NCI-H345 (cell line): ENCODE measurements at places on chromosomes 11 and 22.

DNA sequence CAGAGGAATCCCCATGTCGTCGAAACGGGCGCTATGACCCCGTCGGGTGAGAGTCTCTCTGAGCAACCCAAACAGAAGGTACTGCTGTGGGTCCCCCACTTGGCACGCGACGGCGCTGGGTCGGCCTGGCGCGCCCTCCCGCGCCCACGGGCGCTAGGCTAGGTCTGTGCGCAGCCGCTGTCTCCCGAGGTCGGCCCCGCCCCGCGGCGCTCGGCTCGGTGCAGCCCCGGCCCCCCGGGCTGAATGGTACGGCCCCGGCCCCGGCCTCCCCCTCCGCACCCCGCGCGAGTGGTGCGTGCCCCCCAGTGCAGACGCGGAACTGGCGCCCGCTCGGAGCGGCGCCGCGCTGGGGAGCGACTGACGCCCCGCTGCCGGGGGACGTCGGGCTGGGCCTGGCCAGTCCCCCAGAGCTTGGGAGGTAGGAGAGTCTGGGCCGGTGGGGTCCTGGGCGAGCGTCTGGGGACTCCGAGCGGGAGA lies at the start of gene MADD:
TSS of gene MADD (plus strand) at position 305 of the 477 bp plus-strand sequence.
- DNase-seq: peak; percentile 89

- DNase-seq: no peak
Measured at GRCh38 chr22:37427711-37428635, 694 bp upstream of the ELFN2 start.

GRCh38 chr11:95339086-95339901 lies 108.3 kb upstream of the SESN3 start:
- DNase-seq: no peak

DNA sequence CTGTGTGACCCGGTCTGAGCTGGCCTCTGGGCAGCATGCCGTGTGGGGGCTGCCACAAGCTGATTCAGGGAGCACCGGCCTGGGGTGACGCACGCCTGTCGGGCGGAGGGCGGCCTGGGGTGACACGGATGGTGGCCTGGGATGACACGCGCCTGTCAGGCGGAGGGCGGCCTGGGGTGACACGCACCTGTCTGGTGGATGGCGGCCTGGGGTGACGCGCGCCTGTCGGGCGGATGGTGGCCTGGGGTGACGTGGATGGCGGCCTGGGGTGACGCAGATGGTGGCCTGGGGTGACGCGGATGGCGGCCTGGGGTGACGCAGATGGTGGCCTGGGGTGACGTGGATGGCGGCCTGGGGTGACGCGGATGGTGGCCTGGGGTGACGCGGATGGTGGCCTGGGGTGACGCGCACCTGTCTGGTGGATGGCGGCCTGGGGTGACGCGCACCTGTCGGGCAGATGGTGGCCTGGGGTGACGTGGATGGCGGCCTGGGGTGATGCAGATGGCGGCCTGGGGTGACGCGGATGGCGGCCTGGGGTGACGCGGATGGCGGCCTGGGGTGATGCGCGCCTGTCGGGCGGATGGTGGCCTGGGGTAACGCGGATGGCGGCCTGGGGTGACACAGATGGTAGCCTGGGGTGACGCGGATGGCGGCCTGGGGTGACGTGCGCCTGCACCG lies 21.5 kb downstream of the PTDSS2 start:
- DNase-seq: no peak

DNA sequence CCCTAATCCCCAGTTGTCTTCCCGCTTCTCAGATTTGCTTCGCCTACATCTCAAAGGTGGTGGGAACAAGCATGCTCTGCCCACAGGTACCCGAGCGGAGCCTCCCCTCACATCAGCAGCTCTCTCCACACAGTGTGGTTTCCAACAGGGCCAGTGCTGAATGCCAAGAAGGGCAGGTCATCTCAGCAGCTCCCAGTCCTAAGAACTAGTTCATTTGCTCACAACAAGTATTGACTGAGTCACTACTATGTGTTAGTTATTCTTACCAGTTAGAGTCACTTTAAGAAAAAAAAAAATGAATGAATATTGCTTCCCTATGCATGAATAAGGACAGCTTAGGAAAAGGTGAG lies 66.2 kb downstream of the THAP12 start:
- DNase-seq: no peak

GRCh38 chr11:103406357-103406756 lies 297.1 kb downstream of the DYNC2H1 start:
- DNase-seq: no peak

DNA sequence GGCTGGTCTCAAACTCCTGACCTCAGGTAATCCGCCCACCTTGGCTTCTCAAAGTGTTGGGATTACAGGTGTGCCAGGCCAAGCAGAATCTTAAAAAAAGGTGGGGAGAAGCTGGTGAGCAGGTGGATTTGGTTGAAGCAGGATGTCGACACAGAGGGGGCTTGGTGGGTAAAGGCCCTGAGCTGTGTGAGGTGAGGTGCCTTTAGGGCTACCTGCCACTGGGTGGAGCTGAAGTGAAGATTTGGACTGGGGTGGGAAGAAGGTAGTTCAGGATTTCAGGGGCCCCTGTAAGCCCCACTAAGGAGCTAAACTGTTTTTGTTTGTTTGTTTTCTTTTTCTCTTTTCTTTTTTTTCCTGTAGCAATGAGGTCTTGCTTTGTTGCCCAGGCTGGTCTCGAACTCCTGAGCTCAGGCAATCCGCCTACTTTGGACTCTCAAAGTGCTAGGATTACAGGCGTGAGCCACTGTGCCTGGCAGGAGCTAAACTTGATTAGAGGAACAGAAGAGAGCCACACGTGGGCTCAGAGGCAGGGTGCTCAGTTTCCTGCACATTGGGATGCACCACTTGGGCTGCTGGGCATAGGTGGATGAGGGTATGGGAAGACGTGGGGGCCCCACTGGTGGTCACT lies 6.0 kb downstream of the P2RX6 start:
- DNase-seq: no peak

GRCh38 chr11:128653801-128654231 lies 40.1 kb upstream of the FLI1 start:
- no peak for DNase-seq

DNA sequence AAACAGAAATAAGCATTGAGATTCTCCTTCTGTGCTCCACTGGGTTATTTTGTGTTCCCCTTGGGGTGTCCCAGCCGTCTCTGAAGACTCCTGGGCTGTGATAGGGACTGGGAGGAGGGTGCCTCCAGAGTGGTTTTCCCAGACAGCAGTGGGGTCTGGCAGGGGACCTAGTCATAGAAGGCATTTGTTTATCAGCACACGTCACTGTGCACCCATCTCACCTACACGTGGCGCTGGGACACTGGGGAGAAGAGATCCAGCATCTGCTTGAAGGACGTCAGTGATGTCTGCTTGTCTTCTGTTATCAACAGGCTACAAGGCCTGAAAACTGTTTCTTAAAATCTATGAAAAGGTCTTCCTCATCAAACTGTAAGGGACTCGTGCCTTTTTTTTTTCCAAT lies 34.2 kb upstream of the PICK1 start:
- DNase-seq: no peak

GRCh38 chr11:83681031-83681781 lies 395.0 kb upstream of the CCDC90B start:
- peak; percentile 56 for DNase-seq

DNA sequence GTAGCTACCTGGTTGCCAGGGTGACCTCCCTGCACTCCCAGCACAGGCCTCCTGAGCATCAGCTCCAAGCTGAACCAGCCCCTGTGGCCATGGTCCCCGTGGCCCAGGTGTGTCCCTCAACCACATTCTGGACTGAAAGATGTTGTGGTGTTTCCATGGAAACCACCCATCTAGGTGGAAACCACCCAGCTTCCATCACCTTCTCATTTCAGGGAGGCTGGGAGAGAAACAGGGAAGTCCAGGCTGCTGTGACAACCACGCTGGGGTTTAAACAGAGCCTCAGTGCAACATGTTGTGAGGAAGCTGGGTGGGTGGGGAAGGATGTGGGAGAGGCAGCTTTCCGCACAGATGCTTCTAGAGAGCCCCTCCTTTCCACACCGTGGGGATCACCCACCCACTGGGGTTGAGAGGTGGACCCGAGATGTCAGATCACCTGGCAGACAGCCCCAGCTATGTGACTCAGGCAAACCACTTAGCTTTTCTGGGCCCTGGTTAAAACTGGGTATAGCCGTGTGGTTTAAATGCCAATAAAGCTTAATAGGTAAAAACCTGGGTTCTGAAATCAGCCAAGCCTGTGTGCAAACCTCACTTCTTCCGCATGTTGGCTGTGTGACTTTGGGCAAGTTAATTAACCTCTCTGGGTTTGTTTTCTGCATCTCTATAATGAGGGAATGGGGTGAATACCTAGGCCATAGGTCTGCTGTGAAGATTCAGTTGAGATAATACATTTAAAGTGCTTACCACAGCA lies 46.4 kb downstream of the CD82 start:
- DNase-seq: no peak

DNA sequence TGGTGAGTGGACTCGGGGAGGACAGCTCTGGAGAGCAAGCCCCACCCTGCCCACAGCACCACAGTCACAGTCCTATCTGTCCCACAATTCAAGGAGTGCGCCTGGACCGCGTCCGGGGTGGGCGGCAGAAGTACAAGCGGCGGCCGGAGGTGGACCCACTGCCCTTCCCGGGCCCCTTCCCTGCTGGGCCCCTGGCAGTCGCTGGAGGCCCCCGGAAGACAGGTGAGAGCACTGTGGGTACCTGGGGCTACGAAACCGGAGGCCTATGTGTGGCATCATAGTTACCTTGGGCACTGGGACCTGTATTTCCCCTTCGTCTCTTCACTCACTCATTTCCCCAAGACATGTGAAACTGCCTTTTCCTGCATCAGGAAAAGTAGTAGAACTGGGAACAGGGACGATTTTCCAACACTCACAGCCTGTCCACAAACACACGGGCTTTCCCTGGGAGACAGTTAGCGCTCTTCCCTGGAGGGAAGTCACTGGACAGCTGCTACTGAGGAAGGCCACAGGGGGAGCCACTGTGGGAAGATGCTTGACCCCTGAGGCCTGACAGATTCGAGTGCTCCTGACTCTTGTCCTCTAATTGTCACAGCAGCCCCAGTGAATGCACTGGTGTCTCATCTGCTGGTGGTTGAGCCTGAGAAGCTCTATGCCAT lies 3.1 kb downstream of the TRMT112 start:
- DNase-seq: no peak

DNA sequence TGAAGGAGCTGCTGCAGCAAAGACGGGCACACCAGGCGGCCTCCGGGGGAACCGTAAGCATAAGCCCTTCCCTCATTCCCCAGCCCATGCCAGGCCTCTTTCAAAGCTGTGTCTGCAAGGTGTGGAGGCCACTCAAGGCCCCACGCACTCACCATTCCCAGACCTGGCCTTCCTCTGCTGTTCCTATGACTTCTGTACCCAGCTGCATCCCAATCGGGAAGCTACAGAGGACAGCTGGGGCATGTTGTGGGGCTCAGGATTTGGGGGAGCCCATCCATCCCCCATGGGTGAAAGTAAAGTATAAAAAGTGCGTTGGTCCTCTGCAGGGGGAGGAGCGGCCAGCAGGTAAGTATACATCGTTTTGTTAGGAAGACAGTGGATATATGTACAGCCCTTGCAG lies 2.2 kb downstream of the POU2AF3 start:
- DNase-seq: no peak

GRCh38 chr11:8204025-8204424 lies 35.2 kb upstream of the RIC3 start:
- DNase-seq: no peak

DNA sequence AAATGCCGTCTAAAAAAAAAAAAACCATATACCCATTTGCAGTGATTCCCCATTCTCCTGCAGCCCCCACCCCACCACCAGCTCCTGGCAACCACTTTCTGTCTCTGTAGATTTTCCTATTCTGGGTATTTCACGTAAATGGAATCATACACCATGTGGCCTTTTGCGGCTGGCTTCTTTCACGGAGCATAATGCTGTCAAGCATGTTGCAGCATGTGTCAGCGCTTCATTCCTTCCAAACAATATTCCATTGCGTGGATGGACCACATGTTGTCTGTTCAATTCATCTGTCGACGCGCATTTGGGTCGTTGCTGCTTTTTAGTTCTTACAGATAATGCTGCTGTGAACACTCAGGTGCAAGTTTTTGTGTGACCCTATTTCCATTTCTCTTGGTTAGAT lies 14.8 kb upstream of the EMID1 start:
- no peak for DNase-seq

GRCh38 chr11:117218133-117218915 lies 13.5 kb downstream of the PCSK7 start:
- no peak for DNase-seq

DNA sequence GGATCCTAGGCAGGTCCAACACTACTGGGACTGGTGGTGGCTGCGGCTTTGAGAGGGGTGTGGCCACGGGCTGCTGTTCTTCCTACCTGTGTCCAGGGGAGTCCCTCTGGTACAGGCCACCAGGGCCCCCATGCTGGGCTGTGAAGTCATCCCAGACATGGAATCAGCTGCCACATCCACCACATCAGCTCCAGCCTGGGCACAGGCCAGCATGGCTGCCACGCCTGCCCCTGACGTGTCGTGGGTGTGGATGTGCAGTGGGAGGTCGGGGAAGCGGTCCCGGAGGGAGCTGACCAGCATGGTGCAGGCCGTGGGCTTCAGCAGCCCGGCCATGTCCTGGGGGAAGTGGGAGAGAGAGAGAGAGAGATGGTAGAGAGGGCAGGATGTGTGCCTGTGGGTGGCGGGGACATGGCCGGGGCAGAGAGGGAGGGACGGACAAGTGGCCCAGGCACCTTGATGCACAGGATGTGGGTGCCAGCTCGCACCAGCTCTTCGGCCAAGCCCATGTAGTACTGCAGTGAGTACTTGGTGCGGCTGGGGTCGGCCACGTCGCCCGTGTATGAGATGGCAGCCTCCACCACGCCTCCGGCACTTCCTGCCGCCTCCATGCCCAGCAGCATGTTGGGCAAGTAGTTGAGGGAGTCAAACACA lies 6.2 kb upstream of the LRFN4 start:
- DNase-seq: no peak

- DNase-seq: peak; percentile 41
Measured at GRCh38 chr11:36492724-36493304, 17.3 kb downstream of the TRAF6 start.

DNA sequence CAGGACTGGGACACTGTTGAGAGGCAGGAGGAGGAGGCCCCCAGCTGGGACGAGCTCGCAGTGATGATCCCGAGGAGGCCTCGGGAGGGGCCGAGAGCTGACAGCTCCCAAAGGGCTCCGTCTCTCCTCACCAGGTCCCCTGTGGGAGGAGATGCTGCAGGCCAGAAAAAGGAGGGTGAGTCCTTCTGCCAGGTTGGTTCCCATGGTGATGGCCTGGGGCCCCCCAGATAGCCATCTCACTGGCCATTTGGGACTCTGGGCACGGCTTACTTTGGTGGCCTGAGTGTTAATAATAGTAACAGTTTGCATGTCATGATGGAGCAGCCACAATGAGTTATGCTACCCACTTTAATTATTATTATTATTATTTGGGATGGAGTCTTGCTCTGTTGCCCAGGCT lies 18.9 kb downstream of the TRIOBP start:
- no peak for DNase-seq

- no peak for DNase-seq
Measured at GRCh38 chr11:73237471-73238290, 19.6 kb downstream of the P2RY2 start.

DNA sequence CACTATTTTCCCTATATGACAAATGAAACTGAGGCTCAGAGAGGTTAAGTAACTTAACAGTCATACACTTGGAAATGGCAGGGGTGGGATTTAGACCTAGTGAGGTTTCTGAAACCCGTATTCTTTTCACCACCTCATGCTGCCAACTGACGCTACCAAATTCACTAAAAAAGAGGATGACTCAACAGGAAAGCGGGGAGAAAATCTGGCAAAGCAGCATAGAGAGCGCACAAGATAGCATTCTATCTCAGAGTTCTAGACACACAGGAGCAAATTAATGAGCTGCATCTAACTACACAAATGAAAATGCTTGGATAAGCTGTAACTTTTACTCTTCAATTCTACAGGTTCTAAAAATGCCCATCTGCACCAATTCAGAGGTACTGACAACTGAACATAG lies 136.4 kb downstream of the RBFOX2 start:
- DNase-seq: no peak
